Stimulated activated CD8-positive, alpha-beta memory T cell treated with anti-CD3 and anti-CD28 coated beads, Interleukin-15, amount 100 ng/mL, for 24 hours (primary cell): ENCODE measurements at places on chromosomes 1 and 21.
A peak's percentile ranks its signal among the peaks of the same experiment; 100 is the strongest.

DNA sequence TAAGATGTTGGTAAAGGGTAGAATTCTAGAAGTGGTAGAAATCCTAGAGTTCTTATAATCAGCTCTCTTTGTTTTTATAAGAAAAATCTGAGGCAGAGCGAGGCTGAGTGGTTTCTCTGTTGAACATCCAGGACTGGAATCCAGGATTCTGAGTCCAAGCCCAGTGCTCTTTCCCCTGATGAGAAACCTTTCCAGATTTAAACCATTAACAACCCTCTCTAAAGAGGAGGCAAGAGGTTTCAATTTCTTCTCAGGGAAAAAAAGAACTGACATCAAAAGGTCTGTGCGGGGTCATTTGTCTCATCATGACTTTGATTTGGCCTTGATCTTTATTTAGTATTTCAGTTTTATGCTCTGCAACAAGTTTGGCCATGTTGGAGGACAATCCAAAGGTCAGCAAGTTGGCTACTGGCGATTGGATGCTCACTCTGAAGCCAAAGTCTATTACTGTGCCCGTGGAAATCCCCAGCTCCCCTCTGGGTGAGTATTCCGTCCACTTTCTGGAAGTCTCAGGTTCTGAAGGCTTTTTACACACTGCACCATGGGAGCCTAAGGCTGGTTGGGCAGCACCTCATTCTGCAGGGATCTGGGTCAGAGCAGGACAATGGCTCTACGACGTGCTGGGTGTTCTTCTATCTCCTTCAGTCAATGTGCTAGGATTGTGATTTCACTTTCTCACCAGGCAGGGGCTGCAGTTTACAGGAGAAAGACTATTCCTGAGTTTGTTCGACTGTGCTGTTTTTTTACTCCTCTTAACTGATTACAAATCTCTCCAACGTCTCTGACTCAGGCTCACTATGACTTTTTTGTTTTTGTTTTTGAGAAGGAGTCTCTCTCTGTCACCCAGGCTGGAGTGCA, 18.9 kb upstream of the CCT8 start:
- no peak for DNase-seq

DNA sequence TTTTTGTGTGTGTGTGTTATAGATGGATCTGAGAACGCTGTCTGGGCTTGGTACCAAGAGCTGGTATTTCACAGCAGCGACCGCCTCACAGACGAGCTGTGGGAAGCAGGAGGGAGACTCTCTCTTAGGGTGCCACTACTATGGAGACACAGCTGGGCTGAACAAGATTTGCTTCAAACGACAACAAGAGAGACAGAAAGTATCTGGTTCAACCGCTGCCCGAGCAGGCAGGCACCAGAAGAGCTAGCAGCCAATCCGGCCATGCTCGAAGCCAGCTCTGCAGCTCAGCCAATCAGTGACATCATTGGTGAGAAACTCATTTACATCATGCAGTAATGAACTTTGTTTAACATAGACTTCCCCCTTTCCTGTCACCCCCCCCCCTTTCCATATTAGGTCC, 341.3 kb downstream of the USP25 start:
- DNase-seq = no peak

- peak; percentile 36 for DNase-seq
Observed at GRCh38 chr1:89781494-89782126, 39.2 kb upstream of the LRRC8D start.

DNA sequence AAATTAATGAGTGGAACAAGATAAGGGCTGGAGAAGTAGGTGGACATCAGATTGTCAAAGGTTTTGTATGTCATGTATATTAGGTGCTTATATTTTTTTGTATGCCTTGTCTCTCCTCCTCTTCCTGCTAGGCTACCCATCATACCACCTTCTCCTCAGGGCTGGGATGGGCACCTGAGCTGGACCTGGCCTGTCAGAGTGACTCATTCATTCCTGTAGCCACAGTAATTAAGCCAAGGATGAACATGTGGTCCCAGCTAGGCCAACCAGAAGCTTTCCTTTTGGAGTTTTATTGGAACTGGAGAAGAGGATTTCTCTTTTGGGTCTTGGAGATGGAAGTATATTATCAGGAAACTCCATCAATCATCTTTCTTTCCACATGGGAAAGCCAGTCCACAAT, 21.2 kb downstream of the PTGS2 start:
- DNase-seq = no peak

DNA sequence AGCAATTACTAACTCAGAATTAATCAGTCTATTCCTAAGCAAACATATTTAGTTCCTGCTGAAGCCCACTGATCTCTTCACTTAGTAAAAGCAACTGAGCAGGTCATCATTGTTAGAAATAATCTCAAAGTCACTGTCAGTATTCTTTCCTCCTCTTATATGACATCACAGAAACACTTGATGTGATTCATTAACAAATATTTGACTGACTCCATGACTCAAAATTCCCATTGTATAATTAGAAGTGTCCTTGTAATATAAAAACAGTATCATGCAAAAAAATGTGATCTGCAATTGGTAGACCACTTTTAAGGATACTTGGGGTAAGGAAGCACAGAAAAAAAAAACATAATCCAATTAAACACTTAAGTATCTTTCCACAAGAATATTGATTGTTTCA, 194.4 kb downstream of the DPYD start:
- no peak for DNase-seq

- DNase-seq = peak; percentile 38
Observed at GRCh38 chr1:224183591-224184312, 712 bp downstream of the DEGS1 start.
